GF-D8 (cell line): ENCODE measurements at places on chromosomes 12 and 14.

DNA sequence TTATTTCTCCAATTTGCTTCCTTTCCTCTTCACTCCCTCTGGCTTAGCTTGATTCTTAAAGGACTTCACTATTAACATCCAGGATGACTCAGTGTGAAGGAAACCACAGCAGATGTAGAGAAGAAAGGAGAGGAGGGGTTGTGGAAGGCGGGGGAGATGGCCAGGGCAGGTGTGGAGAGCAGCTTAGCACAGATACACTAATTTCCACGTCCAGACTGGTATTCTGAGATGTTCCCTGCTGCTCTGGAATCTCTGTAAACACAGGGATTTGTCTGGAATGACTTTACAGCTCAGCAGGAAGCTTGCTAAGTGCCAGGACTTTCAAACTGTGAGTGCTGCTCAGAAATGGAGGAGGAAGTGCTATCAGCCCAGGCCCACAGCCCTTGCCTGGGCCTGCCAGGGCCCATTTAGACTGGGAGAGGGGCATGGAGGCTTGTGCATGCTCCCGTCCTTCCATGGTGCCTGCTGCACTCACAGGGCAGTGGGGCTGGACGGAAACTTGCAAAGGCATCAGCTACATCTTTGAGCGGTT lies 202.5 kb upstream of the DDHD1 start:
- DNase-seq: no peak

- no peak for DNase-seq
Observed at GRCh38 chr12:124191024-124191359, 103.9 kb upstream of the RFLNA start.

DNA sequence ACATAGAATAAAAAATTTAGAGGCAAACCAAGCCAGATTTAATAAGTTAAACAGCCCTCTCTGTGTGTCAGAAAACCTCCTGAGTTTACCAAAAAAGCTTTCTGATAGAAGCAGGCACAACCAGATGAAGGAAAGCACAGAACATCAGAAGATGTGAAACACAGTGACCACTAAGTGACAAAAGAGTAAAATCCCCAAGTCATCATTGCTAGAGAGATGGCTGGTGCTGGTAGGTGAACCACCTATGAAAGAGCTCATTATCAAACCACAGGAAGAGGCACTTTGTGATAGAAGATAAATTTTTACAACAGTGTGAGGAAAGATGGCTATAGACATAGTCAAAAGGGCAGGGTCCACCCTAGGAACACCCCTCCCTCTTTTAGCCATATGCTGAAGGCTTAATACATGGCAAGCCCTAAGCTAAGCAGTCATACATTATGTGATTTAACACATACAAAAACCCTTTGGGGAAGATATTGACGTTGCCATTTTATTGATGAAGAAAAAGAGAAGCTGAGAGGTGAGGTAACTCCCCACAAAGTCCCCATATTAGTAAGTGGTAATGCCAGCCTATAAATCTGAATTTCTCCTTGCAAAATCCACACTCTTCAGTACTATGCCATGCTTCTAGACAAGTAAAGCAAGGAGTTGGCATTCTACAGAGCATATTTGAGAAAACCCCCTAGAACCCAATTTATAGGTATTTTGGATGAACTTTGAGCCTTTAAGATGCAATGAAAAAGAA lies 449.9 kb downstream of the LRIG3 start:
- no peak for DNase-seq

GRCh38 chr12:85796001-85796400 lies 40.2 kb downstream of the RASSF9 start:
- DNase-seq: no peak

DNA sequence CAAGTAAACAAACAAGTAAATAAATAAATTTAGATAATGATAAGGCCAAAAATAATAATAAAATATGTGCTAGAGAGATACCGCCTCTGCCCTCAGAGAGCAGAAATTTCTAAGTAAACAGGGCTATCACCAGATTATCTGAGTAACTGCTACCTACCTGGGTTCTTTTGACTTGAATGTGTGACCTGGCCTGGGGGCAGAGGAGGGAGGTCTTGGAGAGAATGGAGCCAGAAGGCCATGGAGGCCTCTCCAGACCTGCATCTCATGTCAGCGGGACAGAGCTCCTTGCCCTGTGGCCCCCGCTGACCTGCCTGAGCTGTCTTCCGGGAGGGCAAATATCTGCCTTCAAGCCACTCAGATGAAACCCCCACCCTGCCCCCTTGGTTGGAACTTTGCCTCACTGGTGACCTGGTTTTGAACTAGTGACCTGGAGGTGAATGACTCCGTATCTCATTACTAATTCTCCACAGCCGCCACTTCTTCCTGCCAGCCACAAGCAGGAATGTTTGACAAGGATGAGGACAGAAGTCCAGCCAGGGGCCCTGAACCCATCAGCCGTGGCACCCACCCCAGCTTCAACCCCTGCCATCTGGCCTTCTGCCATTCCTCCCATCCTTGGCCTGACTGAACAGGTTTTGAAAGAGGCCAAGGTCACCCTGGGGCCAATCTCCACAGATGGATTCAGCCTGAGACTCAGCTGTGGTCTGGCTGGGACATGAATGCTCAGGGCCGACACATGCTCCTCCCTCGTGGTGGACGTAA lies 86.8 kb upstream of the PARP11 start:
- no peak for DNase-seq

DNA sequence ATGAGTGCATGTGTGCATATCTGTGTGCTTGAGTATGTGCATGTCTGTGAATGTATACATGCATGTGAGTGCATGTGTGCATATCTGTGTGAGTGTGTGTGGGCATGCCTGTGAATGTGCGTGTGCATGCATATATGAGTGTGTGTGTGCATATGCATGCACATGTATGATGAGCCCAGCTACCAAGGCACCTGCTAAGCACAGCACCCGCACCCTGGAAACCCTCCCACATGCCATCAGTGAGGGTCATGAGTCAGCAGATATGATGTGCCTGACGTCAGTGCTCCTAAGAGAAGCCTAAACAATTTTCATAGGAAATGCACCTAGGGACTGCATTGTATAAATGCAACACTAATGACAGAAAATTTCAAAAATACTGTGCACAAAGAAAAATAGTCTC lies 151.1 kb downstream of the KIF26A start:
- no peak for DNase-seq

GRCh38 chr14:33307691-33308251 lies 369.1 kb downstream of the NPAS3 start:
- DNase-seq: no peak
